Posterior cingulate gyrus (tissue), 11 donors: ENCODE measurements at places on chromosomes 11 and 22.

- no peak for DNase-seq
Measured at GRCh38 chr11:8298801-8299786, 35.4 kb upstream of the LMO1 start.

DNA sequence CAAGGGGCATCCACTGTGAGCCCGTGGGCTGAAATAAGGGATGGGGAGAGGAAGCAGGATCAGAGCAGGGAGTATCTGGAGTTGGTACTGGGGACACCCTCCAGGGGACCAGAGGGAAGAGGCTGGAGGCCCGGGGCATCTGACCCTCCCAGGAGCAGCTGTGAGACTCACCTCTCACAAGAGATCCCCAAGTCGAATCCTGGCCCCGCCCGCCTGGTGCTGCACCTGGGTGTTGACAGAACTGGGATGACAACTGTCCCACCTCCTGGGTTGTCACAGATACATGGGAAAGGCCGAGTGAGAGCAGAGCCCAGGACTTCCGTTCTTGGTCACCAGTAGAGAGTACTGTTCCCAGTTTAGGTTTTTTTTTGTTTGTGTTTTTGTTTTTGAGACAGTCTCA is 78.9 kb downstream of the CELSR1 start:
- DNase-seq, result no peak

DNA sequence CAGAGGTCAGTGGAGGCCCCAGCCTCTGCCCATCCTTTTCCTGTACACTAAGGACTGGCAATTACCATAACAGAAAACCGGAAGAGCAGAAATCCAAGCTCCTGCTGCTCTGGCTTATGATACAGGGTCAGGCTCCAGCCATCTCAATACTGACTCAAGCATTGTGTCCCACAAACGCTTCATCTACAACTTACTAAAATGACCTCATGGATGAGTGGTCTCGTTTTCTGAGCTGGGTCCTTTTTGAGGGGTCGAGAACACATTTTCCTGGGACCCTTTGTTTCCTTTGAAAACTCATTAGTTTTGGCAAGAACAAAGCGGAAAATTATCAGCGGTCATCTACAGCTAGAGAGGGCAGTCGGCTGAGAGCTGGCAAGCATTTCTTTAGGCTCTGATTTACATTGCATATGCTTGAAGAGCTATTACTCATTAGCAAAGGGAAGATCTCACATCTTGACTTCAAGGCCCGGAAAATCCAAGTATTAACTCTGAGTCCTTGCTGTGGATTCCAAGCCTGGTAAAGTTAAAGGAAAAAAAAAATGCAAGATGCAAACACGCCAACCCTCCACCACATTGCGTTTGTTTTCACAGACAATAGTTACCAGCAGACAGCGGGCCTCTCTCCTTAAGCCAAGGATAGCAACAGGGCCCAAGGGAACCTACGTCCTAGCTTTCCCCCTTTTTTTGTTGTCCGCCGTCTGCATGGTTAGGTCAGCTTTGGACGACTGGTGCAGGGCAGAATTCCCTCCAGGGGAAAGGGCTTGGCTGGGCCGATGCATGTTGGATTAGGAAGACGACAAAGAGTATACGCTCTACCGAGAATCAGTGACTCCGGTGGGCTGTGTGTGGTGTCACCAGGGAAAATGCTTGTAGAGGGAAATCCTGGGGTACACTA is 1.8 kb downstream of the TESMIN start:
- no peak for DNase-seq

- DNase-seq, result no peak
Measured at GRCh38 chr22:21761086-21761485, 25.5 kb upstream of the YPEL1 start.

DNA sequence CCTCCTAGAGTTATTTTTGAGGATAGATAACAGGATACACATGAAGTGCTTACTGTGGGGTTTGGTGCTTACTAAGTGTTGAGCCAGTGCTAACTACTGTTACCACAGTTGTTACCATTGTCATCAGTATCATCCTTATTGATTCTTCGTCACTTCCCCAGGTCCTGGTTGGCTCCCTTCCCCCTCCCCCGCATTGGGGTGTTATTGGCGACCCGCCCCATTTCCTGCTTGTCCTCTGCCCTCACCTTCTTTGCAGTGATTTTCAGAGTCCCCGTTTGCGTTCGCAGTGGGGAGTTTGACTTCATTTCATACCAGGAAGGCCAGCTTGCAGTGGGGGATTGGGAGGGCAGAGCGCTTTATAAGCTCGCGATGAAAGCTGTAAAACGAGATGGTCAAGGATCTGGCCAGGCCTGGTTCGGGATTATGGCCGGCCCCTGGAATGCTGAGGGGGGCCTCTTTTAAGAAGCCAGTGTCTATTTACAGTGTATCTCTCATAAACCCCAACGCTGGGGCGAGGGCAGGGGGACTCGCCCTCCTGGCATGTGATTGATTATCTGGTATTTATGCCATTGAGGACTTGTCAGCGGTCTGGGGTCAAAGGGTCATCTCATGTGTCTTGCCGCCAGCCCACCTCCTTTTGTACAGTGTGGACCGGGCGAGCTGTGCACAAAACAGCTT is 84.6 kb upstream of the NNMT start:
- DNase-seq, result no peak

DNA sequence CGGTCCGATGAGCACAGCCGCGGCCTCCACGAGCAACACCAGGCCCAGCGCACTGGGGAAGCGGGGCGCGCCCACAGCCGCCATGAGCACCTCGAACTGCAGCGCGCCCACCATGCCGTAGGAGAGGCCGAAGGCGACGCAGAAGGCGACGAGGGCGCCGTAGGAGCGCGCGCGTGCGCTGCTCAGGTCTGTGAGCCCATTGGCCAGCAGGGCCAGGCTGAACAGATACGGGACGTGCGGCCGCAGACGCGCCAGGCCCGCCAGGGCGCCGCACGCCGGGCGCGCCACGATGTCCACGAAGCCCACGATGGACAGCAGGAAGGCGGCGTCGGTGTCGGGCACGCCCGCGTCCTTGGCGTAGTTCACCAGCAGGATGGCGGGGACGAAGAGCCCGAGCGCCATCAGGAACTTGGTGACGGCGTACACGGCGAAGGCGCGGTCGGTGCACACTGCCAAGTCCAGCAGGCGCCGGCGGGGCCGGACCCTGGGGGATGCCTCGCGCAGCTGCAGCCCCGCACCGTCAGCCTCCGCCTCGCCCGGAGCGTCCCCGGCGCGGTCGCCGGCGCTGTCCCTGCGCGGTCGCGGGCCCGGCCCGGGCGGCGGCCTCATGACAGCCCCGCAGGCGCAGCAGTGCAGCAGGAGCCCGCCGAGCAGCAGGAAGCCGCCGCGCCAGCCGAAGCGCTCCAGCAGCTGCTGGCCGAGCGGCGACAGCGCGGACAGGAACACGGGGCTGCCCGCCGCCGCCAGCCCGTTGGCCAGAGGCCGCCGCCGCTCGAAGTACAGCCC is 2.9 kb downstream of the SLC16A8 start:
- DNase-seq, result no peak
